ENCODE measurements at places on chromosomes 11 and 22.

DNA sequence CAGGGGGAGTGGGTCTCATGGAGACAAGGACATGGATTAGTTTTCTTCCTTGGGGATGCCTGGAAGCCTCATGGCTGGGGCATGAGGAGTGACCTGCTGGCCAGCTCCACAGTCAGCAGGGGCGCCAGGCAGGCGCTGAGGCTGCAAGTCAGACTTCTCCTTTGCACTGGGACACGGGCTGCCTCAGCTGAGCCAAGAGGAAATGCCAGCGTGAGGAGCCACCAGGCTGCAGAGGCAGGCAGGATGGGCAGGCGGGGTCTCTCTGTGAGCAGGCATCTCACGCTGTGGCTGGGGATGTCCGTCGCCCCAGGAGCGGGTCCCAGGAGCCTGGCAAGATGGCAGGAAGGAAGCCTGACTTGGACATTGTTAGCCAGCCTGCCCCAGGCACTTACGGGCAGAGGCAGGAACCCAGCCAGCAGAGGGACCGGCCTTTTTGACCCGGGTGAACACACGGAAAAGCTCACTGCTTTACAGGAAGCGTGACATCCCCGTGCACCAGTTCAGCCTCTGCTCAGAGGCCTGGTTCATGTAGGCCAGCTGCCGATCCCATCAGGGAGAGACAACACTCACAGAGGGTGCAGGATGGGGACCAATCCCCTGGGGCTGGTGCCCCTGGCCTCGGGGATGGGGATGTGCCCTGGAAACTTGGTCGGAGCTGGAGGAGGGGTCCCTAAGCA is 10.2 kb downstream of the GNB1L start:
- DNase-seq: peak; percentile 83

GRCh38 chr22:33648478-33648877 is 271.8 kb downstream of the LARGE1 start:
- DNase-seq: no peak

GRCh38 chr11:58525037-58525614 is 17.2 kb upstream of the OR5B21 start:
- DNase-seq: no peak

GRCh38 chr11:69490516-69490915 is 9.1 kb downstream of the LINC01488 start:
- DNase-seq: no peak

DNA sequence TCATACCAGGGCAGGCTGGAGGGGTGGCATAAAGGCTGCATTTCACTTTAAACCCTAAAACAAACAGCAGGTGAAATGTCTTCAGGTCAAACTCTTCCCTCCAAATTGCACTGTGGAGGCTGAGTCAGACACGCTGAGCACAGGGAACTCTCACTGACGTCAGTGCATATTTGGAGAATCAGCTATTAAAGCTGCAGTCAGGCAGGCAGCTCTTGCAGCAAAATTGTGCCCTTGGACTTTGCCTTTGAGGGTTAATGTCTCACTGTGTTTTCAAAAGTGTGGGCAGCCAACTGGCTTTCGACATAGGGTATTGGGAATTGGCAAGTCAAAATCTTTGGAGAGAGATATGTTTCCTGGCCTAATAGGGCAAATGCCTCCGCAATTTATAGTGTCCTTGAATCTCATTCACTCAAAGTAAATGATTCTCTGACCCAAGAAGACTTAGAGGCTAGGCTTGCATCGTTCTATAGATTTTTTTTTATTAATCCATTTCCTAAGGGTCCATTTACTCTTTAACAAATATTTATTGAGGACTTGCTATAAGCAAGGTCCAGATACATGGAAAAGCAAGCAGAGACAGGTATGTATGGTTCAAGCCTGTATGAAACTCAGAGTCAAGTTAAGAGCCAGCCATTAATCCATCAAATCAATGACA is 27.7 kb upstream of the SMCO4 start:
- peak; percentile 77 for DNase-seq
